ENCODE measurements at places on chromosomes 3 and 15. TPM values are rescaled to one million over a fixed set of nuclear protein-coding genes. Genes with fewer than 3 reads are reported as not detected.

DNA sequence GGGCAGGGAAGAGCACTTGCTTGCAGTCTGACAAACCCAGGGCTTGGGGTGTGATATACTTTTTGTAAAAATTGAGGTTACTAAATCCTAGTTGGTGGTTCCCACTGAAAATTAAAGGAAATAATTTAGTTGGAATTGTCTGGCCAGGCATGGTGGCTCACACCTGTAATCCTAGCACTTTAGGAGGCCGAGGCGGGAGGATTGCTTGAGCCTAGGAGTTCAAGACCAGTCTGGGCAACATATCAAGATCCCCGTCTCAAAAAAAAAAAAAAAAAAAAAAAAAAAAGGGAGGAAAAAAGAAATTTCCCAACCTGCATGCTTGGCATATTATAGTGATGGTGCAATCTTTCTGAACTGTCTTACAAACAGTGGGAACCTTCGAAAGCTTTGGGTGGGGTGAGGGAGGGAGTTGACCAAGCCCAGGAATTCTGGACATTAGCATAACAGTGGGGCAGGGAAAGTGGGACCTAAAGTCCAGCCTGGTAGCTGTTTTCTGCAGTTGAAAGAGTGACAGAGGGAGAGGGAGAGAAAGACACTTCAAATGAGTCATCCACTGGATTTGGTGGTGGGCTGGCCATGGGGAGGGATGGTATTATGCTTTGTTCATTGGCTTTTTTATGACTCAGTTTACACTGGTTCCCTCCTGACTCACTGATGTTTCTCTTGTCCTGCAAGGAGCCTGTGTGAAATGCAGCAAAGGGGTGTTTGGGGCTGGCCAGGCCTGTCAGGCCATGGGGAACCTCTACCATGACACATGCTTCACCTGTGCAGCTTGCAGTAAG is 41.1 kb downstream of the LIMD1 start:
- no peak for DNase-seq

The ZDHHC19 gene
- total RNA-seq: 2.8 TPM

DNA sequence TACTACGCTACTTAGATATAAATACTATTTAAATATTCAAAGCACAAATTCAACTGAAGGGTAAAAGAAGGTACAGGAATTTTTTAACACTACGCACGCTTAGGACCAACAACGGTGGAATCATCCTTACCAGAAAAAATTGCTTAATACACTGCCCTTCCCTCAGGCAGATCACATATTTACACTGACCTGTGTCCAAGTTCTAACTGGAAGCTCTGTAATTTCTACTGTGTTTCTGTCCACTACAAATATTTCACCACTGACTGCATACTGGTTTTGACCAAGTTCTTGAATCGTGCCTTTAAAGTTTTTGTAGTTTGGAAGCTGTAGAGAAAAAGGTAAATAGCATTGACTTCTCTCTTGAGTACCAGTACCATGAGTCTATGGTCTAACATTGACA is 44.2 kb downstream of the TOP2B start:
- no peak for DNase-seq

GRCh38 chr3:27326629-27327545 is 42.3 kb downstream of the NEK10 start:
- no peak for DNase-seq

DNA sequence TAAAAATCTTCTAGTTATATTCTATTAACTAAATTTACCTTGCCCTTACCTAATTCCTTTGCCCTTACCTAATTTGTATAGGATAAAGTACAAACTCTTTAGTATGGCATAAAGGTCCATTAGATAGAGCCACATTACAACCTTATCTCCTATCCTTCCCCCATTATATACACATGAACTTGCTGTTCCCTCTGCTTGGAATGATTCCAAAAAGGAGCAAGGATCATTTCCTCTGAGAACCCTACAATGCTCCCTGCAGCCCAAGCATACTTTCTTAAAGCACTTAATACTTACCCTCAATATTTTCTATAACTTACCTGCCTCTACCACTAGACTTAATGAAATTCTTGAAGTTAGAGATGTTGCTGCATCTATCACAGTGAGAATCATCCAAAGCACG is 118.9 kb upstream of the CCDC54 start:
- DNase-seq: no peak

- DNase-seq: no peak
Measured at GRCh38 chr3:59106085-59106648, 56.3 kb upstream of the CFAP20DC start.

GRCh38 chr3:14492948-14493881 is 46.9 kb downstream of the GRIP2 start:
- DNase-seq: no peak

- DNase-seq: no peak
Measured at GRCh38 chr3:134754768-134755559, 40.1 kb upstream of the EPHB1 start.

The ALDH1A2 gene
- 7.5 TPM for total RNA-seq

GRCh38 chr15:89116404-89116803 is 28.1 kb downstream of the ABHD2 start:
- DNase-seq: no peak

DNA sequence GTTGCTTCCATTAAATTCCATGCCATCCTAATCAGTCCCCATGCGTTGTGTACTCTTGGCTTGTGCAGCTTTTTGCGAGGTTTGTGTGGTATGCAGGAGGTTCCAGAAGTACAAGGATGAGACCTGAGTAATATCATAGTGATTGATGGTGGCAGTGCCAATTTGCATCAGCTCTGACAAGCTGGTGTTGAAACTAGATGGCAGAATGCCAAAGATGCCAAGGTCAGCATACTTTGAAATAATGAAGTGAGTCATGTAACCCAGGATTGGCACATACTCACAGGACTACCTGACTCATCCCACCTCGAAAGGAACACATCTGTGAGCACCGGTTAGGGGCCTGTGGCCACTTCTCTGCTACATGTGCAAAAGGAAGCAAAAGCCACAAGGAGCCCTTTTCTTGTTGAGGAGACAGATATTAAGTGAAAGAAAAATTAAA is 14.3 kb downstream of the KAT2B start:
- DNase-seq: no peak

- no peak for DNase-seq
Measured at GRCh38 chr3:52789746-52790040, 4.9 kb upstream of the ITIH3 start.

DNA sequence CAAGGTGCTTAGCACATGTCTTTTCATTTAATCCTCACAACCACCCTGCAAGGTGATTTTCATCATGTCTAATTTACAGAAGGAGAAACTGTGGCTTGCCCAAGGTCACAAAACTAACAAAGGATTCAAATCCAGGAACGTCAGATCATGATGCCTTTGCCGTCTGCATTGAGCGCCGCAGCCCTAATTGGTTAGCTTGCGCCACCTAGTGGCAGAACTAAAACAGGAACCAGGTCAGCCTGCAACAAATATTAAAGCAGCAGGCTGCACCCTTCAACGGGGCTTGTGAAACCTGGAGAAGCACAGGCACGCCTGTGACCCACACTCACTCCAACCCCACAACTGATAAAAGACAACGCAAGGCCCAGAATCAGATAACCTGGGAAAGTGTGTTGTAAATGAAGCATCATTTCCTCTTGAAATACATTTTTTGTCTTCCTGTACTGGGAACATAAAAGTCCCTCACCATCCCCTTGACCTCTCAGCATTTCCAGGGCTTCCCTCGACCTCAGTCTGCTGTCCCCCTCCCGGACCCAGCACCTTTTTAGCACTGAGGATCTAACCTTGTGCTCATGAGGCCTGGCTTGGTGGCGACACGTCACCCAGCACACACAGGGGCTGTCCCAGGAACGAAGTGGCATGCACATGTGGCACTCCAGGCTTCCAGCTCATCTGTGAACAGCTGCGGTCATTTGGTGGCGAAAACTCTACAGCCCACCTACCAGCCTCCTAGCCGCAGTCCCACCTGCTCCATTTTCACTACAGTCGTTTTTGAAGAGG is 17.3 kb downstream of the DPH3 start:
- DNase-seq: no peak

- no peak for DNase-seq
Measured at GRCh38 chr15:78045189-78045588, 32.3 kb downstream of the TBC1D2B start.

GRCh38 chr3:14505001-14505802 is 34.9 kb downstream of the GRIP2 start:
- peak; percentile 84 for DNase-seq

The IL5RA gene
- not detected for total RNA-seq

The BFSP2 gene
- not detected for total RNA-seq

Measured in mesenteric fat pad (tissue), 1 donor.